ENCODE measurements at places on chromosomes 13 and 19.

DNA sequence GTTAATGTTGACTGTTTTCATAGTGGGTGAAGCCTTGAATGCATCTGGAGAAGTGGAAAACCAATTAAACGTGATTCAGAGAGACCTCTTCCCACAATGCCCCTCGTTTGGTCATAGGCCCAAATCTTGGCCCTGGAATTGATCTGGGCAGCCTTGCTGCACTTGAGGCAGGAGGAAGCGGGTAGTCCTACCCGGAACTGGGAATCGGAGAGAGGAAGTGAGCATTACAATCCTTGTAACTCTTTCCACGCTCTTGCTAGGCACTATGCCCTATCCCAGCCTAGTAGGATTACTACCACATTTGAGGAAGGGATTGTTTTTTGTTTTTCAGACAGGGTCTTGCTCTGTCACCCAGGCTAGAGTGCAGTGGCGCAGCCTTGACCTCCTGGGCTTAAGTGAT is 3.6 kb downstream of the KCNK6 start:
- peaks cover 15% of the 10 kb centered on the region for H3K36me3 ChIP-seq
- DNase-seq: no peak
- no peak overlapping the region for H3K4me3 ChIP-seq
- peaks cover 11% of the 10 kb centered on the region for H3K4me1 ChIP-seq

GRCh38 chr19:45137179-45137761 is 23.5 kb downstream of the NKPD1 start:
- H3K4me3 ChIP-seq: no peak overlapping the region
- H3K27me3 ChIP-seq: no peaks in the 10 kb centered on the region
- H3K4me1 ChIP-seq: no peaks in the 10 kb centered on the region
- H3K36me3 ChIP-seq: no peaks in the 10 kb centered on the region
- peak; percentile 55 for DNase-seq
- peak overlapping the region; percentile 57 for H3K27ac ChIP-seq

DNA sequence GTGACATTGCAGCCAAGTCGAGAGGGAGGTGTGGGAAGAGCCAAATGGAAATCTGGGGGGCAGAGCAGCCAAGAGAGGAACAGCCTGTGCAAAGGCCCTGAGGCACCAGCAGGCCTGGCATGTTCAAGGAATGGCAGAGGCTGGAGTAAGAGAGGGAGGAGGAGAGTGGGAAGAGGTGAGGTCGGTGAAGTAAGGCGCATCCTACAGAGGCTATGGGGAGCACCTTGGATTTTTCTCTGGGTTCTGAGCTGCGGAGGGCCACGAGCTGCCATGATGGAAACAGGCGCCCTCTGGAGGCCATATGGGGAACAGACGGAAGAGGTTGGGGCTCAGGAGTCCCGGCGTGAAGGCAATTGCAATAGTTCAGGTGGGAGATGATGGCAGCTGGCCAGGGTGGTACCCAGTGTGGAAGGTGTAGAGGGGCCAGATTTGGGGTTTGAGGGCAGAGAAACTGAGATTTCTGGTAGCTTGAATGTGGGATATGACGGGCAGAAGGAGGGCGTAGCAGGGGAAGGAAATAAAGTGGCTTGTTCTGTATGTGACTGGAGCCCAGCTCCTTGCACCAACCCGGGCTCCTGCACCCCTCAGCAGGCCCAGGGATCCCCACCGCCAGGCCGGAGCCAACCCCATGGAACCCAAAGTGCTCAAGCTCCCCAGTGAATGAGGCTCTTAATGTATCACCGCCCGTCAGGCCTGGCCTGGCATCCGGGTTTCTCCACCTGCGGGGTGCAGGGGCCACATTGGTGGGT is 20.5 kb upstream of the STRN4 start:
- H3K4me3 ChIP-seq: no peak overlapping the region
- no peaks in the 10 kb centered on the region for H3K27me3 ChIP-seq
- peak overlapping the region; percentile 75 for H3K27ac ChIP-seq
- DNase-seq: peak; percentile 51
- no peaks in the 10 kb centered on the region for H3K36me3 ChIP-seq
- peaks cover 17% of the 10 kb centered on the region for H3K4me1 ChIP-seq

DNA sequence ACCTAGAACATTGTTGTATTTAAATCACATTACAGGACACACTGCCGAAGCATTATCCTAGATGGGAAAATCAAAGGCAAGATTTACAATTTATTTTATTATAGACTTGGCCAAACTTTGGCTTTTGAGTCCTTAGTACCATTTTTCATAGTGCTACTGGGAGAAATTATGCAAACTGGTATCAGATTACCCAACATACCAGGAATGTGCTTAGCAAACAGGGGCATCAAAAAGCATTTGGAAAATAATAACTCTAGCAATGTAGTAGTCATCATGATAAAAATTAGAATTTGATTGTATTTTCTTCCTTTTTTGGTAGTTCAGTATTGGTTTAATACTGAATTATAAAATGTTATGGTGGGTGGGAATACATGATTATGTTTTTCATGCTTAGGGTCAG is 34.0 kb downstream of the GPC6 start:
- H3K27me3 ChIP-seq: no peaks in the 10 kb centered on the region
- H3K4me3 ChIP-seq: no peak overlapping the region
- no peak overlapping the region for H3K27ac ChIP-seq
- H3K36me3 ChIP-seq: no peaks in the 10 kb centered on the region

GRCh38 chr13:87792878-87793277 is 121.7 kb downstream of the SLITRK5 start:
- no peak for DNase-seq
- H3K4me3 ChIP-seq: no peak overlapping the region
- no peaks in the 10 kb centered on the region for H3K36me3 ChIP-seq
- H3K27ac ChIP-seq: no peak overlapping the region
- H3K4me1 ChIP-seq: no peaks in the 10 kb centered on the region

DNA sequence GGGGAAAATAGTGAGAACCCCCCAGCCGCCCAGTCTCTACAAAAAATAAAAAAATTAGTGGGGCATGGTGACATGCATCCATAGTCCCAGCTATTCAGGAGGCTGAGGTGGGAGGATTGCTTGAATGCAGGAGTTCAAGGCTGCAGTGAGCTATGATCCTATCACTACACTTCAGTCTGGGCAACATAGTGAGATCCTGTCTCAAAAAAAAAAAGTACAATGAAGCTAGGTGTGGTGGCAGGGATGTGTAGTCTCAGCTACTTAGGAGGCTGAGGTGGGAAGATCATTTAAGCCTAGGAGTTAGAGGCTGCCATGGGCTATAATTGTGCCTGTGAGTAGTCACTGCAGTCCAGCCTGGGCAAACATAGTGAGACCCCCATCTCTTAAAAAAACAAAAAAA is 8.9 kb downstream of the PCCA start:
- H3K27ac ChIP-seq: no peak overlapping the region
- H3K4me1 ChIP-seq: peaks cover 36% of the 10 kb centered on the region
- no peaks in the 10 kb centered on the region for H3K27me3 ChIP-seq
- H3K4me3 ChIP-seq: no peak overlapping the region
- DNase-seq: no peak

- no peak for DNase-seq
- no peak overlapping the region for H3K4me3 ChIP-seq
- peaks cover 3% of the 10 kb centered on the region for H3K4me1 ChIP-seq
- H3K27me3 ChIP-seq: no peaks in the 10 kb centered on the region
- H3K27ac ChIP-seq: no peak overlapping the region
These were observed 5.1 kb downstream of the ZNF565 start for GRCh38 chr19:36209372-36209771.

GRCh38 chr19:35155441-35155840 is 906 bp downstream of the FXYD5 start:
- H3K27me3 ChIP-seq: peaks cover 60% of the 10 kb centered on the region
- no peak for DNase-seq
- no peaks in the 10 kb centered on the region for H3K36me3 ChIP-seq
- peak overlapping the region; percentile 45 for H3K4me3 ChIP-seq
- H3K4me1 ChIP-seq: peaks cover 16% of the 10 kb centered on the region

- H3K4me3 ChIP-seq: peak within 1 kb of the TSS; percentile 52
- H3K27ac ChIP-seq: peak within 1 kb of the TSS; percentile 92
- peaks cover 34% of the 10 kb centered on the region for H3K27me3 ChIP-seq
- H3K36me3 ChIP-seq: no peaks in the 10 kb centered on the region
These were observed at the start of gene B3GNT3 for GRCh38 chr19:17794731-17795494. TSS of gene B3GNT3 (plus strand) at chr19:17795138. CDS start at chr19:17807808, 12,670 bp downstream.

GRCh38 chr13:113410472-113411201 is 42.7 kb downstream of the ADPRHL1 start:
- H3K36me3 ChIP-seq: no peaks in the 10 kb centered on the region
- no peaks in the 10 kb centered on the region for H3K4me1 ChIP-seq
- H3K27ac ChIP-seq: peak overlapping the region; percentile 73
- peaks cover 14% of the 10 kb centered on the region for H3K27me3 ChIP-seq

DNA sequence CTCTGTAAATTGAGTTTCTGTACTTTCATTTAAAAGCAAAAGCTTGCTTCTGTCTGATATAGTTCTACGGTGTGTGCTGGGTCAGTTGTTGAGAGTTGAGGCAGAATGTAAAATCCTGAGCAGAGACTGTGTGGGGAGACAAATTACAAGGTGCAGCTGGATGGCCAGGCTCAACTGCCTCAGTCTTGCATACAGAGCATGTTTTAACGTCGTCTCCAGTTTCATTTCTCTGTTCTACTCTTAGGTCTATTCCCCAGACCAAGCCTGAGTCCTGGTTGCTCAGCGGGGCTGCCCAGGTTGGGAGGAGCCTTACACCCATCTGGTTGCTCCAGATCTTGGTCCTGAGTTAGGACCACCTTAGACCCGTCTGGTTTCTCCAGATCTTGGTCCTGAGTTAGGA is 54.4 kb upstream of the MEDAG start:
- H3K27ac ChIP-seq: no peak overlapping the region
- no peak overlapping the region for H3K4me3 ChIP-seq
- H3K36me3 ChIP-seq: no peaks in the 10 kb centered on the region
- no peak for DNase-seq
- no peaks in the 10 kb centered on the region for H3K27me3 ChIP-seq
- H3K4me1 ChIP-seq: no peaks in the 10 kb centered on the region

DNA sequence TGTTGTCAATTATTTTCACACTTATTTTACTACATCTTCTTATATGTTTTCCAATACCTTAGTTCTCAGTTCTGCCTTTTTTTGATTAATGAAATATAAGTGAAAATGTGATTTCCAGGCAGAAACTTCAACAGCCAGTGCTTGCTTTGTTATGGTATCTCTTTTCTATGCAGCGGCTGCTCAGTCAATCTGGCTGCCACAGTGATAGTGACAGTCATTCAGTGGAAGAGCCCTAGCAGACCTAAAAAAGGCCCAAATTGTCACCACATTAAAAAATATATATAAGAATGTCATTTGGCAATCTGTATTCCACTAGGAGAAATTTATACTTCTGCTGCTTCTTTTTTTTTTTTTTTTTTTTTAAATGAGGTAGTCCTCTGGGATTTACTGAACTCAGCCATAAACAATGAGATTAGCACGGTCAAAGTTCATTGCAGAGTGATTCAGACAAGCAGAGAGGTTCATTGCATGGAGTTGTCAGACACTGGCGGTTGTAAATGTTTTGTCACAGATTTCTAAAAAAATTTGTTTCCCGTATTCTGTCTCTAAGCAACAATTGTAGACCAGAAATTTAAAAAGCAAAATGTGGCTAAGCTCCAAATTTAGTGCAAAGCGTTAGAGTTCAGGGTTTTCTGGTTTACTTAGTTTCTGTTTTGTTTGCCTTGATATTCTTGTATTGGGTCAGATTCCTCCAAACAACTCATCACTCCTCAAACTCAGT is 94.7 kb upstream of the PRR20A start:
- no peak overlapping the region for H3K4me3 ChIP-seq
- no peaks in the 10 kb centered on the region for H3K4me1 ChIP-seq
- no peaks in the 10 kb centered on the region for H3K27me3 ChIP-seq

GRCh38 chr13:45930177-45930576 is 78.6 kb upstream of the SIAH3 start:
- no peak overlapping the region for H3K27ac ChIP-seq
- no peaks in the 10 kb centered on the region for H3K36me3 ChIP-seq
- no peaks in the 10 kb centered on the region for H3K27me3 ChIP-seq
- DNase-seq: no peak
- H3K4me1 ChIP-seq: no peaks in the 10 kb centered on the region
- no peak overlapping the region for H3K4me3 ChIP-seq

DNA sequence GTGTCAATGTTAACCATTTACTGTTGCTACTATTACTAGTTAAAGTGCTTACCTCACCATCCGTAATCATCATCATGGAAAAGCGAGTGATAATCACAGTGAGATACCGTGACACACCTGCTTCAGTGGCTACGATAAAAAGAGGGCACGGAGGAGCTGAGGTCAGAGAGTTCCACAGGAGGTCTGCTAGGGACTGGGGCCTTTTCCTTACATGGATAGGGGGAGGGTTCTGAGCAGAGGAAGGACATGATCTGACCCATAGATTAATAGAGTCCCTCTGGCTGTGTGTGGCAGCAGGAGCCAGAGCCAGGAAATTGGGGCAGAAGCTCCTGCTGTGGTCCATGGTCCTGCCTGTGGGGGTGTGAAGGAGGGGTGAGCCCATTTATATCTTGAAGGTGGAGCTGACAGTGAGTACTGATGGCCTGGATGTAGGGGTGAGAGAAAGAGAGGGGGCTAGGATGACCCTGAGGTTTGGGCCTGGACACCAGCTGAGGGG is 136.7 kb downstream of the SIPA1L3 start:
- no peaks in the 10 kb centered on the region for H3K27me3 ChIP-seq
- H3K36me3 ChIP-seq: no peaks in the 10 kb centered on the region
- H3K27ac ChIP-seq: no peak overlapping the region
- H3K4me1 ChIP-seq: no peaks in the 10 kb centered on the region
- H3K4me3 ChIP-seq: no peak overlapping the region

DNA sequence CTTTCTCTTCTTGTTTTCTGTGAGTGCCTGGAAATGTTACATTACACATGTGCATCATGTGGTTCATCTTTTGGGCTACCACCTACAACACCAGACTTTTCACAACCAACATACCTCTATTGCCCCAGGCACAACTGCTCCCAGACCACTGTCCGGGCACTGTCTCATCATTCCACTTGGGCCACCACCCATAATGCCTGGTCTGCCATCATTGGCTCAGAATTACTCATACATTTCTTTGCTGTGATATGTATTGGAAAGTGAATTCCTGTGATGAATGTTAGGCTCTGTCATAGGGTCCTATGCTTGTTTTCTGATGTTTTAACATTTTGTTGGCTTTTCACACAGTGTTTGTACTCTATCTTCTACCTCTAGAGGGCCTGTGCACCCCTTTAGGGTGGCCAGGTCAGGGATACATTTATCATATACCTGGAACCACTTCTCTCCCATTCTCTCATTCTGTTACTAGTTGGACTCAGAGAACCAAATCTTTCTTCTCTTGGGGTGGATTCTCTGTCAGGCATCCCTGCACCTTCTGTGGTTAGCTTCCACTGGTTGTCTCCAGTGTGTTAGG is 172.8 kb downstream of the NHLRC3 start:
- no peaks in the 10 kb centered on the region for H3K36me3 ChIP-seq
- DNase-seq: no peak
- H3K27me3 ChIP-seq: no peaks in the 10 kb centered on the region
- H3K4me1 ChIP-seq: no peaks in the 10 kb centered on the region

GRCh38 chr13:93227878-93228642 is 1.5 kb downstream of the GPC6 start:
- peaks cover 47% of the 10 kb centered on the region for H3K27me3 ChIP-seq
- no peaks in the 10 kb centered on the region for H3K36me3 ChIP-seq
- H3K4me3 ChIP-seq: peak overlapping the region; percentile 36
- H3K27ac ChIP-seq: peak overlapping the region; percentile 69
- peak; percentile 32 for DNase-seq
- no peaks in the 10 kb centered on the region for H3K4me1 ChIP-seq

- no peak for DNase-seq
- H3K4me1 ChIP-seq: no peaks in the 10 kb centered on the region
- H3K27me3 ChIP-seq: no peaks in the 10 kb centered on the region
- H3K36me3 ChIP-seq: no peaks in the 10 kb centered on the region
These were observed 24.4 kb downstream of the SLC25A15 start for GRCh38 chr13:40813667-40814454.
